ENCODE measurements at places on chromosomes 3 and 15.

DNA sequence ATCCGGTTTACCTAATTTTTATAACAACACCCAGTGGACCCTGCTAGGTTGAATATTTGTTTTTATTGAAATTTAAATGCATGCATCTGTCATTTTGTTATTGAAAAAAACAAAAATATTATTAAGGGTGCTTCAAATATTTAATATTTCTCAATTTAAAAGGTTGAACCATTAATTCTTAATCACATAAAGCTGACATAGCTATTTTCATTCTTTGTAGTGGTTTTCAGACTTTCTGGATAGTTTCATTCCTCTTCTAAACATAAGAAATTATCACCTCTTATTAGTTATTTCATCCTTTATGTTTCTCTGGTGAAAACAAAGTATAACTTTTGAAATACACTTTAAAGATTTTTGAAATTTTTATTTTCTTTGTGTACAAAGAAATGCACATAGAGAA lies 369.9 kb upstream of the PLSCR5 start:
- no peak for DNase-seq

GRCh38 chr3:128468791-128469527 lies 2.3 kb upstream of the DNAJB8 start:
- no peak for DNase-seq

- peak; percentile 81 for DNase-seq
Observed at GRCh38 chr3:141764986-141765385, 1.8 kb downstream of the GRK7 start.

GRCh38 chr3:50138266-50139200 lies 16.6 kb upstream of the SEMA3F start:
- DNase-seq: peak; percentile 90

DNA sequence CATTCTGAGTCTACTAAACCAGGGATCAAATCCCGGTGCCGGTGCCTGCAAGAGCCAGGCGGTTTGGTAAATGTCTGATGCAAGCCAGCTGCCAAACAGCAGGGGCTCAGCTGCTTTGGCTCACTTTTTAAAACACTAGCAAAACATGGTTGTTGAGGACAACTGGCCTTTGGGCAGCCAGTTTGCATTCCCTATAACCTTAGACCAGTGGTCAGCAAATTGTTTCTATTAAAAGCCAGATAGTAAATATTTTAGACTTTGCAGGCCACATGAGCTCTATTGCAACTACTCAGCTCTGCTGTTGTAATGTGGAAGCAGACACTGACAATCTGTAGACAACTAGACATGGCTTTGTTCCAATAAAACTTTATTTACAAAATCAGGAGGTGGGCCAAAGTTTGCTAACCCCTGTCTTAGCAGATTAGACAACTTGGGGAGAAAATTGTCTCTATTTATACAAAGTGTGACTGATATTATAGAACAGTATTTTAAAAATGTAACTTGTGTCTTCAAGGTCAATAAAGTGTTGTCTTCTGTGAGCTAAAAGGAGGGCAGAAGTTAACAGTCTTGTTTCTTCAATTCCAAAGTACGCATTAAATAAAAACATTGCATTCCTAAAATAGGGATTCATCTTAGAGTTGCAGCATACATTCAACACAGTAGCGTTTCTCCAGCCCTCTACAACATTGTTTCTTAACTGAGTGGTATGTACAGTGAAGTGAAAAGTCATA lies 67.6 kb downstream of the SSUH2 start:
- DNase-seq: peak; percentile 23

DNA sequence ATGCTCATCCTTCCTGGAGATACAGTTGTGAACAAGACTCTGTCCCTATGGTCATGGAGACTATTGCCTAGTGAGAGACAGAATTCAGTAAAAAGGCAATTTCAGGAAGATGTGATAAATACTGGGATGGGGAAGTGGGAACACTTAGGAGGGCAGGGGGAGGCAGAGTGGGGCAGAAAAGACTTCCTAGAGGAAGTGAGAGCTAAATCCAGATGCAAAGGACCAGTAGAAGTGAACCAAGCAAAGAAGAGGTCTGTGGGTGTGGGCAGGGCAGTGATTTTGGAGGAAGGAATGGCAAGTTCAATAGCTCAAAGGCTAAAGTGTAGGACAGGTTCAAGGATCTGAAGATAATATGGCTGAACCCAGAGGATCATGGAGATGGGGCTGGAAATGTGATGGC lies 68.9 kb downstream of the CD200R1L start:
- no peak for DNase-seq

DNA sequence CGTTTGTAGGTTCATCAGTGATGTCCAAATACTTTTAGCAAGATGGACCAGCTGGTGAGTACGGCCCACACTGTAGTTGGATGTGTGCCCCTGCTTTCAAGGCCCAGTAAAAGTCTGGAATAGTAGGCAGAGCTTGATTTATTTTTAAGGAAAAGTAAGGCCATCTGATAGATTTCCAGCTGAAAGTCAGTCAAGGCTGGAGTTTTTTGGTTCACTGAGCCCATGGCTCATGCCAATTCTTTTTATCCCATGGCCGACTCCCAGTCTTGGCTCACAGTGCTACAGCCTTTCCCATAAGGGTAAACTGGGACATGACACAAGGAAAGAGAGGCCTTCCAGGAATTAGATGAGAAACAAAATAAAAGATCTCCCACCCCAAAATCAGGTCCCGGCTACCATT lies 13.5 kb downstream of the CCDC80 start:
- DNase-seq: no peak

DNA sequence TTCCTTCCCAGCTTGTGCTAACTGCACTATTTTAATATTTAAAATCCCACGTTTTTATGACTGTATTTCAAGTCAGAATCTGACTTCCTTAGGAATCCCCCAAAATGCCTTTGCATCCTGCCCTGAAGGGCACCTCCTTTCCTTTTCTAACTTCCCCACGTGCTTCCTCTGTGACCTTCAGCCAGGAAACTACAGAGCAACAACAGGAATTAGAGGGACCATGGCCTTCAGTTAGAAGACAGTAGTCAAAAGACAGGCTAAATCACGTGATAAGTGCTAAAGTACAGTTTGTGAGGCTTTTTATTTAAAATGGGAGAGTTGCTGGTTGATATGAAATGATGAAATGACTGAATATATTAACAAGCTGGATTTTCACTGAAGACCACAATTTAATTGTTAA lies 11.8 kb upstream of the ABHD10 start:
- DNase-seq: no peak
